ENCODE measurements at places on chromosomes 11 and 22. TPM values are rescaled to one million over a fixed set of nuclear protein-coding genes. Genes with fewer than 3 reads are reported as not detected.

The MAJIN gene
- not detected for total RNA-seq

The AHNAK gene
- total RNA-seq: 631 TPM

The SHISA8 gene
- total RNA-seq: not detected

The MS4A15 gene
- total RNA-seq: 0.13 TPM

GRCh38 chr11:126581871-126582648 lies 226.6 kb downstream of the ST3GAL4 start:
- no peak overlapping the region for H3K27ac ChIP-seq
- H3K4me1 ChIP-seq: no peaks in the 10 kb centered on the region
- no peaks in the 10 kb centered on the region for H3K27me3 ChIP-seq

- no peaks in the 10 kb centered on the region for H3K27me3 ChIP-seq
- H3K36me3 ChIP-seq: no peaks in the 10 kb centered on the region
- H3K4me3 ChIP-seq: peak overlapping the region; percentile 61
- no peak for DNase-seq
These were observed 679 bp downstream of the SPCS2 start for GRCh38 chr11:74949753-74950137.

DNA sequence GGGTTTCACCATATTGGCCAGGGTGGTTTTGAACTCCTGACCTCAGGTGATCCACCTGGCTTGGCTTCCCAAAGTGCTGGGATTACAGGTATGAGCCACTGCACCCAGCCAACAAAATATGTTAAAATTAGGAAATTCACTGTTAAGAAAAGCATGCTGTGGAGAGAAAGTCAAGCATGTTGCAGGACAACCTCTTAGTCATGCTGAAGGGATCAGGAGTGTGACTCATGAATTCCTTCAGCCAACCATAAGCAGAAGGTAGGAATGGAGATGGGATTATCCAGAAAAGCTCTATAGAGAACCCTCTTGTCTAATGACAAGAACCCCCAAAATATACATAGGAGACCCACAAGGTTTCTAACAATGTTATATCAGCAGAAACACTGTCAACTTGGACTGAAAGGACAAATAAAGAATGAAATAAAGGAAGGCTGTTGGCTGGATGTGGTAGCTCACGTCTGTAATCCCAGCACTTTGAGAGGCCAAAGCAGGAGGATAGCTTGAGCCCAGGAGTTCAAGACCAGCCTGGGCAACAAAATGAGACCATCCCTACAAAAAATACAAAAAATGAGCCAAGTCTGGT lies 16.0 kb downstream of the MRTFA start:
- no peak overlapping the region for H3K4me3 ChIP-seq
- H3K36me3 ChIP-seq: no peaks in the 10 kb centered on the region
- H3K27me3 ChIP-seq: no peaks in the 10 kb centered on the region
- DNase-seq: no peak

DNA sequence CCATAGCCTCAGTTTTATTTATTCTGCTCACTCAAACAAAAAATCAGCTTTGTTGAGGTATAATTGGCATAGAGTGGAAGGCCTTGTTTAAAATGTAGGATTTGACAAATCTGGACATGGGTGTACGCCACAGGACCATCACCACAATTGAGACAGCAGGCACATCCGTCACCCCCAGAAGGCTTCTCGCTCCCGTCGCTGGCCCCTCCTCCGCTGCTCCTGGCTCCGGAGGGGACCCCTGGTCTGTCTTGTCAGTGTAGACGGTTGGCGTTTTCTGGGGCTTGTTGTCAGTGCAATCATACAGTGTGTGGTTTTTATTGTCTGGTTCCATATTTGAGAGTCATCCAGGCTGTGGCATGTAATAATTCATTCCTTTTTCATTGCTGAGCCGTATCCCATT lies 97.6 kb downstream of the KCNQ1 start:
- H3K4me3 ChIP-seq: no peak overlapping the region
- H3K27me3 ChIP-seq: no peaks in the 10 kb centered on the region
- DNase-seq: no peak

The NAV2 gene
- 21.3 TPM for total RNA-seq

The APOC3 gene
- total RNA-seq: not detected

The OTOG gene
- total RNA-seq: not detected

DNA sequence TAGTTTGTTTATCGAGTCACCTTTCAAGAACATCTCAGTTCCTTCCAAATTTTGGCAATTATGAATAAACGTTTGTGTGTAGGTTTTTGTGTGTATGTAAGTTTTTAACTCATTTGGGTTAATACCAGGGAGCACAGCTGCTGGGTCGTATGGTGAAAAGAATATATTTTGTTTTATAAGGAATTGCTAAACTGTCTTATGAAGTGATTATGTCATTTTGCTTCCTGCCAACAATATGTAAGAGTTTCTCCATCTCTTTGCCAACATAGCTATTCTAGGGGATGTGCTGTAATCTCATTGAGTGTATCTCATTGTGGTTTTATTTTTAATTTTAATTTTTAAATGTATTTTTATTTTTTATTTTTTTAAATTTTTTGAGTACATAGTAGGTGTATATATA lies 27.3 kb downstream of the BCL2L13 start:
- no peak overlapping the region for H3K27ac ChIP-seq
- no peak overlapping the region for H3K4me3 ChIP-seq
- H3K4me1 ChIP-seq: no peaks in the 10 kb centered on the region
- H3K27me3 ChIP-seq: no peaks in the 10 kb centered on the region
- DNase-seq: no peak
- H3K36me3 ChIP-seq: peaks cover 7% of the 10 kb centered on the region

GRCh38 chr22:42001706-42002105 lies 3.1 kb downstream of the WBP2NL start:
- no peak overlapping the region for H3K27ac ChIP-seq
- H3K4me1 ChIP-seq: no peaks in the 10 kb centered on the region
- no peak for DNase-seq
- H3K27me3 ChIP-seq: no peaks in the 10 kb centered on the region
- H3K36me3 ChIP-seq: no peaks in the 10 kb centered on the region
- H3K4me3 ChIP-seq: no peak overlapping the region

The CBLIF gene
- not detected for total RNA-seq

GRCh38 chr22:34776817-34777216 lies 289.1 kb upstream of the ISX start:
- H3K4me3 ChIP-seq: no peak overlapping the region
- H3K36me3 ChIP-seq: no peaks in the 10 kb centered on the region
- no peaks in the 10 kb centered on the region for H3K4me1 ChIP-seq
- no peaks in the 10 kb centered on the region for H3K27me3 ChIP-seq
- DNase-seq: no peak

- no peak for DNase-seq
- no peaks in the 10 kb centered on the region for H3K36me3 ChIP-seq
- no peaks in the 10 kb centered on the region for H3K4me1 ChIP-seq
- no peak overlapping the region for H3K4me3 ChIP-seq
- H3K27ac ChIP-seq: no peak overlapping the region
These were observed 1352.8 kb downstream of the BRD1 start for GRCh38 chr22:48474881-48475280.

DNA sequence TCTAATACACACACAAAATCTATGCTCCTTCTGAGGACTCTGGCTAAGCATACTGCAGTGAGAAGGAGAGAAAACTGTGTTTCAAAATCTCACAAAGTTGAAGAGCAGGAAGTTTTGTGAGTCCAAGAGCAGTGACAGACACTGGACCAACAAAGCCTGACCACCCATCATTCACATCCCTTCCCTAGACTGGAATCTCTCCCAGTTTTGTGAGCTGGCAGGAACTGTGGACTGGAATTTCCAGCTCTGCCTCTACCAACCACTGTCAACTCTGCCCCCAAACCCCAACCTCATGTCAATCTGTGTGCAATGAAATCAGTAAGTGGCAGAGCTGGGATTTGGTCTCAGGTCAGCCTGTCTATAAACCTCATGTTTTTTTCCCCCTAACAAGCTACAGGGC lies 112.6 kb downstream of the ARL14EP start:
- H3K36me3 ChIP-seq: no peaks in the 10 kb centered on the region
- no peak overlapping the region for H3K27ac ChIP-seq
- DNase-seq: no peak
- H3K4me3 ChIP-seq: no peak overlapping the region
- no peaks in the 10 kb centered on the region for H3K4me1 ChIP-seq
- no peaks in the 10 kb centered on the region for H3K27me3 ChIP-seq

DNA sequence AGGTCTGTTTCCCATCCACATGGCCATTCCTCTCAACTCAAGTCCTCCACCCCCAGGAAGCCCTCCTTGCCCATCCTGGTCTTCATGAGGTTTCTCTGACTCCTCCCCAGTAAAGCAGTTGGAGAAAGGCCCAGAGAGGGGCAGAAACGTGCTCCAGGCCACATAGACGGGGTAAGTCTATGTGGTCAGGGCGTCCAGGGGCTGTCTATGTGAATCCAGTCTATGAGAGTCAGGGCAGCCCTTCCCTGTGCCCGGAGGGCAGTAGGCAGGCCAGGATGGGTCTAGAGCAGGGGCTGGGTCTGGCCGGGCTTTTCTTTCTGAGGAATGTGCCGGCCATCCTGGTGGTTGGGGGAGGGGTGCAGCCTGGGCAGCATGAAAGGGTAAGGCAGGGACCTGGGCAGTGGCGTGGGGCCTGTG lies 11.7 kb downstream of the GUCD1 start:
- DNase-seq: no peak
- H3K27ac ChIP-seq: no peak overlapping the region

GRCh38 chr22:41762980-41763779 lies 37.3 kb upstream of the CCDC134 start:
- H3K36me3 ChIP-seq: no peaks in the 10 kb centered on the region
- peak; percentile 31 for DNase-seq
- no peak overlapping the region for H3K4me3 ChIP-seq

- H3K27ac ChIP-seq: peak within 1 kb of the TSS; percentile 68
- H3K4me1 ChIP-seq: no peaks in the 10 kb centered on the region
- DNase-seq: peak; percentile 41
These were observed at the start of gene LARGE1 for GRCh38 chr22:33920197-33920540. Gene LARGE1 (minus strand): TSS chr22:33920476.

The TP53AIP1 gene
- total RNA-seq: 0.12 TPM

DNA sequence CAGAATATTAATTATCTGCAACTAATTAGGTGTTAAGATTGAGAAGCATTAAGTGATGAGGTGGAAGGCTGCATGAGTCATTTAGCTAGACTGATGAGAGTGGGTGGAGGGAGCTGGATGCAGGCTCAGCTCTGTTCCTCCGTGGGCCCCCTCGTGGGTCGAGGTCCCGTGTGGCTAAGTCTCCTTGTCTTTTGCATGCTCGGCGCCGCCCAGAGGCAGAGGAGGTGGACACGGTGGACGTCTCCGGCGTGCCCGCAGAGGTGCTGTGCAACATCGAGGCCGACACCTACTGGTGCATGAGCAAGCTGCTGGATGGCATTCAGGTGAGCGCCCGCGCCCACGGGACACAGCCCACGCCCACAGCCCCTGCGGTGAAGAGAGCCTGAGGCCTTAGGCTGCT lies 211.6 kb downstream of the TBC1D22A start:
- H3K27me3 ChIP-seq: no peaks in the 10 kb centered on the region
- no peak overlapping the region for H3K27ac ChIP-seq

DNA sequence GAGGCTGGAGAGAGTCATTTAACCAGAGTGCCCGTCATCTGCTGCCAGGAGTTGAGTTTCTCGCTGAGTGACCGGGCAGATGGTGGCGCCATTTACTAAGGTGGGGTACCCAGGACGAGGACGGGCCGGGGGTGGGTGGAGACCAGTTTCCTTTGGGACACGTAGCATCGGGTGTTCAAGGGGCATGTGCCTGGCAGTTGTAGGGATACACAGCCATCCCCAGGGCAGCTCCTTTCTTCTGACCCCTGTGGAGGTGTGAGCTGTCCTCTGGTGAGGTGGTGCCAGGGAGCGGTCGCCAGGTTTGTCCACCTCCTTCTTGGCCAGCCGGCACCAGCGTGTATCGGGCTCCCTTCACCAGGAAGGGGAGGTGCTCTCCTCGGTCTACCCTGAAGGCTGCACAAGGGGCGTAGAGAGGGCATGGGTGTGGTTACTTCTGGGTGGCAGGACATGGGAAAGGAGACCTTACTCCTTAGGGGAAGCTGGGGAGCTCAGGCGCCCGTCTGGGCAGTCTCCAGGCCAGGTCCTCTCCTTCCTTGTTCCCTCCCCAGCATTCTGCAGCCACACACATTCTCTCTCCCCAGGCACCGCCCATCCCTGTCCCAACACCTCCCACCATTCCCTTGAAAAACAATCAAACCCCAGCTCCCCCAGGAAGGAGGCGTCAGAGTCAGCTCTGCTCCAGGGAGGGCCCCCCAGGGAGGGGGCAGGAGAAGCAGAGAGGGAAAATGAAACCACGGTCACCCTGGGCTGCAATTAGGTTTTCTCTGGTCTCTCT lies 10.3 kb upstream of the MB start:
- H3K4me3 ChIP-seq: peak overlapping the region; percentile 50
- H3K27ac ChIP-seq: peak overlapping the region; percentile 96
- no peaks in the 10 kb centered on the region for H3K4me1 ChIP-seq
- H3K36me3 ChIP-seq: no peaks in the 10 kb centered on the region
- H3K27me3 ChIP-seq: no peaks in the 10 kb centered on the region

GRCh38 chr22:37060801-37061610 lies 9.5 kb downstream of the KCTD17 start:
- H3K27me3 ChIP-seq: no peaks in the 10 kb centered on the region
- no peak overlapping the region for H3K27ac ChIP-seq
